ENCODE measurements at places on chromosomes 16 and 17.

- DNase-seq = peak; percentile 65
Observed at GRCh38 chr17:20116683-20117309, 107.6 kb downstream of the SPECC1 start.

DNA sequence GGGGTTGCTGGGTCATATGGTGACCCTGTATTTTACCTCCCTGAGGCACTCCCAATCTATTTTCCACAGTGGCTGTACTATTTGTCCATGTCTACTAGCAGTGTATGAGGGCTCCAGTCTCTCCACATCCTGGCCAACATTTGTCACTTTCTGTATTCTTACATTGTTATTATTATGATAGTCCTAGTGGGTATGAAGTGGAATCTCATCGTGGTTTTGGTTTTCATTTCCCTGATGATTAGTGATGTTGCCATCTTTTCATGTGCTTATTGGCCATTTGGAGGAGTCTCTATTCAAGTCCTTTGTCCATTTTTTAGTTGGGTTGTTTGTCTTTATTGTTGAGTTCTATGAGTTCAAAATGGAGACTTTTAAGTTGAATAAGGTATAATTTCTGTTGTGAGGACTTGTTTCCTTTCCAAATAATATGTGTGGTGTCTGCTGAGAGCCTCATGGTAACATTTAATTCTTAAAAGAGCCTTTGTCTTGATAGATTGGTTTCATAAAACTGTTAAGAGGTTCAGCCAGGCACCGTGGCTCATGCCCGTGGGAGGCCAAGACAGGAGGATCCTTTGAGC, 108.2 kb downstream of the RPTOR start:
- DNase-seq = peak; percentile 16

- DNase-seq = no peak
Observed at GRCh38 chr16:12083631-12084030, 107.1 kb downstream of the SNX29 start.

- DNase-seq = peak; percentile 78
Observed at GRCh38 chr16:26905336-26905735, 161.4 kb upstream of the C16orf82 start.

GRCh38 chr17:60386147-60387058, 5.5 kb downstream of the USP32 start:
- no peak for DNase-seq

GRCh38 chr16:1008085-1008484, 26.5 kb downstream of the SOX8 start:
- no peak for DNase-seq

GRCh38 chr17:78588258-78589030, 11.2 kb upstream of the DNAH17 start:
- no peak for DNase-seq

Data from fibroblast of lung (primary cell).